ENCODE measurements at places on chromosomes 11 and 22.
A peak's percentile ranks its signal among the peaks of the same experiment; 100 is the strongest.

DNA sequence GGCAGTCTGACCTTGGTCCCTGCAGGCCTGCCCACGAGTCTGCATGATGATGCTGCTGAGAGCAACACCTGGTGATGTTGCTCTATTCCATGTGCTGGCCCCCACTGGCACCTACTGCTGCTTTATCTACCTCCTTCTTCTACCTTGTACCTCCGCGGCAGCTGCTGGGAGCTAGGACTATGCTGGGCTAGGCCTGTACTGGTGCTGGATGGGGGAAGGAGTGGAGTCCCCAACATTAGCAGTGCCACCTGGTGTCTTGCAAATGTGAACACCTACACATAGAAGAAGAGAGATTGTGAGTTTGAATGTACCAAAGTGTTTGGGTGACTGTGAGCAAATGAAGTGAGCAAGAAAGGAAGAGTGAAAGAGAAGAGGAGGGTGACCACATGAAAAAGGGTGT is 30.5 kb downstream of the PTPN5 start:
- DNase-seq, result no peak

- no peak for DNase-seq
Observed at GRCh38 chr11:73410627-73411026, 34.4 kb downstream of the RELT start.

DNA sequence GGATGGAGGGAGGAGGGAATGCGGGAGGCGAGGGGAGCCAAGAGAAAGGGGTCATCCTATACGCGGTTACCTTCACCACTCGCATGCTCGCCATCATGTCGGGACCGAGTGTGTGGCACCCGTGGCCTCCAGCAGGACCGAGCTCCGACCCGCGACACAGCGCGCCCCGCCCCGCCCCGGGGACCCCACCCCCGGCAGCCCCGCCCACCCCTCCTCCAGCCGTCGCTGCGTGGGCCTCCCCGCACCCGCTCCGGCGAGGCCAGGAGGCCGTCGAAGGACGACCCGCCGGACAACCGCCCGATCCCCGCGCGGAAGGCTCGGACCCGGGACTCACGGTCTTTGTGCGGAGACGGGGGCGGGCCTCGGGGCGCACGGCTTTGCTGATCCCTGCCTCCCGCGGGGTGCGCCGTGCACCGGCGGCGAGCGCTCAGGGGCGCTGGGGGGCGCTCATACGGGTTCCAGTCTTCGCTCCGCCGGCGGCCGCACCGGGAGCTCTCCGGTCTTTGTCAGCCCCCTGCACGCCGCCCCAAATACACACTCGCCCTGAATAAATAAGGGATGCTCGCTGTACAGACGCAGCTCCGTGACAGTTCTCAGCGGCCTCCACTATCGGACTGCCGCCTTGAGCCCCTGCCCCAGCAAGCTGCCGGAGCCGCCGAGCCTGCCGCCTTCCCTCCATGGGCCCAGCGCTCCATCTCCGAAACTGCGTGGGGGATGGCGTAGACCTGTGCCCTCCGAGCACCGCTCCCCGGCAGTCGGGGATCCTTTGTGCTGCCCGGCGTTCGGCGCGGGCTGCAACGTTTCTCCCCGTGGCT is at the start of gene UBE2L6:
TSS of gene UBE2L6 (minus strand) at position 158 of the 815 bp plus-strand sequence. CDS start at position 97, 61 bp downstream.
- peak; percentile 88 for DNase-seq

DNA sequence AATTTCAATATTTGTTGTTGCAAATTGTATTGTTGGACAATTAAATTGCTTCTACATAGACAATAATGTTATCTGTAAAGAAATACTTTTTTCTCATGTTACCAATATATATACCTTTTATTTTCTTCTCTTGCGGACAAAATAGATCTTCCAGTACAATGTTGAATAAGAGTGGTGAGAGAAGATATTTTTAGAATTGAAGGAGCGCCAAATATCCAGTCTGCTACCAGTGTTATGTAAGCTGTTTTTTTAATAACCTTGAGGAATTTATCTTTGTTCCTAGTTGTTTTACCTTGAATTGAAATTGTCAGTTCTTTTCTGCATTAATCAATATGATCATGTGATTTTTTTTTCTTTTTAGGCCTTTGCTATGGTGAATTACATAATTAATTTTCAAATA is 1702.5 kb upstream of the RAG2 start:
- no peak for DNase-seq

- no peak for DNase-seq
Observed at GRCh38 chr11:114178656-114179055, 117.5 kb upstream of the NNMT start.

- DNase-seq, result no peak
Observed at GRCh38 chr11:19429108-19429760, 188.5 kb upstream of the E2F8 start.

GRCh38 chr11:134519788-134520187 is 107.7 kb upstream of the B3GAT1 start:
- no peak for DNase-seq

- no peak for DNase-seq
Observed at GRCh38 chr11:1300569-1301187, 8.8 kb downstream of the TOLLIP start.

DNA sequence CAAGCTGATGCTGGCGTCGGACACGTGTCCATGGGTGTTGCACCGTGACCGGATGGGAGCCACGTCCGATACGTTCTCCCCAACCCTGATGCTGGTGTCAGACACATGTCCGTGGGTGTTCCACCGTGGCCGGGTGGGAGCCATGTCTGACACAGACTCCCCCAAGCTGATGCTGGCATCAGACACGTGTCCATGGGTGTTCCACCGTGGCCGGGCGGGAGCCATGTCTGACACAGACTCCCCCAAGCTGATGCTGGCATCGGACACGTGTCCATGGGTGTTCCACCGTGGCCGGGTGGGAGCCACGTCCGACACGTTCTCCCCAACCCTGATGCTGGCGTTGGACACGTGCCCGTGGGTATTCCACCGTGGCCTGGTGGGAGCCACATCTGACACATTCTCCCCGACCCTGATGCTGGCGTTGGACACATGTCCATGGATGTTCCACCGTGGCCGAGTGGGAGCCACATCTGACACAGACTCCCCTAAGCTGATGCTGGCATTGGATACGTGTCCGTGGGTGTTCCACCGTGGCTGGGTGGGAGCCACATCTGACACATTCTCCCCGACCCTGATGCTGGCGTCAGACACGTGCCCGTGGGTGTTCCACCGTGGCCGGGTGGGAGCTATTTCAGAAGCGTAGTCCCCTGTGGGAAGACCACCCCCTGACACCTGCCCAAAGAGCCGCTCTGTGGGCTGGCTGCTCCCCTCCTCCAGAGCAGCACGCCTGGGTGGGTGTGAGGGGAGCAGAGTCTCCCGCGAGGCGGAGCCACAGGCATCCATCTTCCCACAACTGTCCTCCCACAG is 20.0 kb downstream of the SELENOO start:
- no peak for DNase-seq

DNA sequence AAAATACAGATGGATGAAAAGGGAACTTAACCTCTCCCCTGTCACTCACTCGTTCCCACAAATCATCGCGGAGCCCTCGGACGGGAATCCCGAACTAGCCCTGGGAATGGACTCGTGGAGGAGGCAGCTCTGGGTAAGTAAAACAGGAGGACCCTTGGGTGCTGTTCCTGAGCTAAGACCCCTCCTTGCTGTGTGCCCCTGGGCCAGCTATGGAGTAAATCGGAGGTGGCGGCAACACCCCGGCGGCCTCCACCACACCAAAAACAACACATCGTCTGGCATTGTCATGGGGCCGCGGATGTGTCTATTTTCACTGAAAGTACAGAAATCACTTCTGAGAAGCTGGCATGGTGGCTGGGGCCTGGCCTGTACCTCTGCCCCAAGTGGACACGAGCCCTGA is 12.1 kb downstream of the CPT1A start:
- DNase-seq, result no peak

DNA sequence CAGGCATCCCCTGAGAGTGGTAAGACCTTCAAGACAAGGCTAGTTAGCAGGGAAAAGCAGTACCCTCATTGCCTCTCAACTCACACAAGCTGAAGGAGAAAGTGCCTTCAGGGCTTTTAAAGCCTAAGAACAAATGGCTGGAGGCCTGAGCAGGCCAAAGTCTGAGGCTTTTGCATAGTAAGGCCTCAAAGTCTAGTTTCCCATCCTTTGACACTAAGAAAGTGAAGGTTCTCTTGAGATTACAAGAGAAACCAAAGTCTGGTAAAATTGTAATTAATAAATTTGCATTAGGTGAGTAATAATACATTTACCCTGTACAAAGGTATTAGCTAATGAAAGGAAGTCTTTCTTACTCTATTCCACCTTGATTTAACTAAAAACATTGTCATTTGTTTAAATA is 47.0 kb upstream of the CCDC89 start:
- DNase-seq, result no peak

- DNase-seq, result no peak
Observed at GRCh38 chr11:19788435-19788834, 75.8 kb downstream of the NAV2 start.

- DNase-seq, result peak; percentile 25
Observed at GRCh38 chr11:57406337-57406904, 16.0 kb upstream of the PRG2 start.

- no peak for DNase-seq
Observed at GRCh38 chr11:14713496-14714244, 70.1 kb downstream of the PDE3B start.

- no peak for DNase-seq
Observed at GRCh38 chr11:8777907-8778767, 95.5 kb downstream of the RPL27A start.

DNA sequence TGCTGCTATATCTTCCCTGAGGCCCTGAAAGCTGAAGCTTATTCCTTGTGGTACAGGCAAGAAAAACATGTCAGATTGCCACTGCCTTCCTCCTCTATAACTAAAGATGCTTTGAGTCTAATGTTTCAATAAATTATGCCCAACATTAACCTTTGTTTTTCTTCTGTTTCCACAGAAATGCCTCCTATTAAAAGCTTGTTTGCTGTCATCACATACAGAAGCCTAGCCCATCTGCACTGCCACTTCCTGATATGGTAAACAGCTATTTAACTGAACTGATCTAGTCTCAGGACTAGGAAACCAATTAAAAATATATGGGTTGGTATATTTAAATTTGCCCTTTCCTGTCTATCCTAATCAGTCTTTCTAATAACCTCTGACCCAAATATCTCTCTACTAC is 17.1 kb upstream of the CRTAM start:
- DNase-seq, result no peak

GRCh38 chr11:23453522-23453921 is 593.2 kb upstream of the CCDC179 start:
- no peak for DNase-seq

GRCh38 chr11:82756765-82757639 is 23.3 kb upstream of the FAM181B start:
- DNase-seq, result no peak

GRCh38 chr11:132941024-132941646 is 591.2 kb downstream of the OPCML start:
- DNase-seq, result no peak

- DNase-seq, result no peak
Observed at GRCh38 chr11:35846874-35847273, 97.0 kb upstream of the LDLRAD3 start.

GRCh38 chr11:64004590-64004984 is 18.3 kb downstream of the OTUB1 start:
- no peak for DNase-seq

GRCh38 chr11:44750551-44751465 is 24.0 kb downstream of the TSPAN18 start:
- DNase-seq, result no peak

DNA sequence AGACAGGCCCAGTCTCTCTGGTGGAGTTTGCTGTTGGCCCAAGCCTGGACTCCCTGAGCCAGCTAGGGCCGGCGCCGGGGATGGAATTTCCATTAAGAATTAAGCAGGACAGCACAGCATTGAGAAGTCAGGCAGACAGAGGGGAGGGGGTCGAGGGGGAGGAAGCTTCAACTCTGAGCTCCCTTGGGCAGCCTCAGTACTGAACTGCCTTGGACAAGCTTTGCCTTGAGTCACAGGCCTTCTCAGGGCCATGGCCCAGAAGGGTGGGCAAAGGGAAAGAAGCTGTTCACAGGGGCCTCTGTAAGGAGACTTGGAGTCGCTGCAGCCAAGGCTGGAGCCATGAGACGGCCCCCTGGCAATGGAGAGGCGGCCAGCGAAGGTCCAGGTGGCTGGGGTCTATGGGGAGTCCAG is 2.6 kb upstream of the INSC start:
- DNase-seq, result no peak

DNA sequence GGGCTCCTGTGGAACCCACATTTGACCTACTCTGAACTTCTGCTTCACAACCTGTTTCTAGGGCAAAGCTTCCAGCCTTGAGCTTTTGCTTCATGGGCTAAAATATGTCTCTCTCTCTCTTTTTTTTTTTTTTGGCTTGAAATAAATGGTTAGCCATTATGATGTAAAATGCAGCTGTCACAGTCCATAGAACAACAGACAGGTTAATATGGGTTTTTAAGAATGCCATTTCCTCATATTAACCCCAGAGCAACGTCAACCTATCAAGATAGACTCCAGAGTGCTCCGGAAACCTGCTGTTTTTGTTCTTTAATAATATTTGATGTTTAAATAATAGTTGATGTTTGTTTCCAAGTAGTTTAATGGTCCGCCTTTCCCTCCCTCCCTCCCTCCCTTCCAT is 285.6 kb downstream of the TENM4 start:
- DNase-seq, result no peak

- DNase-seq, result no peak
Observed at GRCh38 chr22:35195821-35196220, 61.5 kb upstream of the HMGXB4 start.

GRCh38 chr11:134586726-134587125 is 174.7 kb upstream of the B3GAT1 start:
- no peak for DNase-seq

DNA sequence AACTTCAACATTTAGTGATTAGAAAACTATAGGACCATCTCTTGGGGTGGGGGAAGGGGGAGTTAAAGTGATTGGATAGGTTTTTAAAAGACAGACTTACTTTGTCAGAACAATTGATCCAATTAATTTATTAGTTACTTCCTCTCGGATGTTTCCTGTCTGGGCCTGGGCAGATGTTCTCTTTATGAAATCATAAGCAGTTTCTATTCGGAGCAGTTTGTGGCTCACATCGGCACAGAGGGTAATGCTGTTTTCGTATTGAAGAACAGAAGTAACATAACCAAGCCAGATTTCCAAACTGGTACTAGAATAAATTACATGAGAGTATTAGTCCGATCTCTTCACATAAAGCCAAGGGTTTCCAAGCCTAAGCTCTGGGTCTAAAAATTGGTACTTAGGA is 20.6 kb downstream of the PIWIL3 start:
- no peak for DNase-seq

DNA sequence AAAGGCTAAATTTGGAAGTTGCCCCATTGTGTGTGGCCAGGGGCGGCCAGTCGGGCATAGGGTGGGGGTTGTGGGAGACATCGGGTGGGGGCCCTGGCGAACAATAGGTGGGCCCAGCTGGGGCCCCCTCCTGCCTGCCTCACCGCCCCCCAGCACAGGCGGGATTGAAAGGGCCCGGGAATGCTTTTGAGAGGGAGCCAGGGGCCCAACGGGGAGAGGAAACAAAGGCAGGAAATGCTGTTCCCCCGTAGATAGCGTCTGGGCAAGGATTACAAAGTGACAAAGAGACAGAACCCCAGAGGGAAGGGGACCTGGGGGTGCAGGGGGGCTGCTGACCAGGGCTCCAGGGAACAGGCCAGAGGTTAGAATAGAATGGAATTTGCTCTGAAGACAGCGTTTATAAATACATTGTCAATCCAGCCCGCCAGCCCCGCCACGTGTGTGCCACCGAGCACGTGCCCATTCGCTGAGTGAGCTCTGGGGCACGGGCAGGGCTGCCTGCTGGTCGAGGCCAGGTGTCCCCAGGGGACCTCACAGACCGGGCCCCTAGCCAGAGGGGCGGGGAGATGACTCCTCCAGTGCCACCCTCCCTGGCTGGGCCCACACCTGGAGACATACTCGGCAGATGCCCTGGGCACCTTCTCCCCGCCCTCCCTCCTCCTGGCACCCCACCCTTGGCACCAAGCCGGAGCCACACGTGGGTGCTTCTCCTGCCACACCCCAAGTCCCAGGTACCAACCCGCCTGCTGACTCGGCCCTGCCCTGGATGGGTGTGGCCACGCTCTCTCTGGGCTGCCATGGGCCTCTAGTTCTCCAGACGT is 9.7 kb downstream of the PDGFB start:
- DNase-seq, result no peak

All from stimulated activated CD4-positive, alpha-beta T cell treated with anti-CD3 and anti-CD28 coated beads, Interleukin-15, amount 100 ng/mL, for 48 hours (primary cell).